ENCODE measurements at places on chromosomes 7 and 10.

GRCh38 chr7:84040355-84040754, 154.2 kb downstream of the SEMA3A start:
- DNase-seq: no peak
- no peak overlapping the region for H3K4me3 ChIP-seq
- H3K27me3 ChIP-seq: no peaks in the 10 kb centered on the region
- no peaks in the 10 kb centered on the region for H3K4me1 ChIP-seq
- no peak overlapping the region for H3K27ac ChIP-seq
- no peaks in the 10 kb centered on the region for H3K36me3 ChIP-seq

- DNase-seq: no peak
- H3K4me1 ChIP-seq: no peaks in the 10 kb centered on the region
- peaks cover 6% of the 10 kb centered on the region for H3K27me3 ChIP-seq
- H3K36me3 ChIP-seq: no peaks in the 10 kb centered on the region
- H3K27ac ChIP-seq: no peak overlapping the region
Measured at GRCh38 chr10:132978542-132978941, 36.2 kb upstream of the CFAP46 start.

GRCh38 chr7:134457210-134457609, 1.7 kb downstream of the AKR1B1 start:
- no peak overlapping the region for H3K27ac ChIP-seq
- no peaks in the 10 kb centered on the region for H3K27me3 ChIP-seq
- DNase-seq: no peak
- no peak overlapping the region for H3K4me3 ChIP-seq

- H3K36me3 ChIP-seq: no peaks in the 10 kb centered on the region
- H3K27ac ChIP-seq: no peak overlapping the region
- H3K27me3 ChIP-seq: no peaks in the 10 kb centered on the region
- no peak overlapping the region for H3K4me3 ChIP-seq
Measured at GRCh38 chr7:71972534-71972933, 439.6 kb downstream of the CALN1 start.

DNA sequence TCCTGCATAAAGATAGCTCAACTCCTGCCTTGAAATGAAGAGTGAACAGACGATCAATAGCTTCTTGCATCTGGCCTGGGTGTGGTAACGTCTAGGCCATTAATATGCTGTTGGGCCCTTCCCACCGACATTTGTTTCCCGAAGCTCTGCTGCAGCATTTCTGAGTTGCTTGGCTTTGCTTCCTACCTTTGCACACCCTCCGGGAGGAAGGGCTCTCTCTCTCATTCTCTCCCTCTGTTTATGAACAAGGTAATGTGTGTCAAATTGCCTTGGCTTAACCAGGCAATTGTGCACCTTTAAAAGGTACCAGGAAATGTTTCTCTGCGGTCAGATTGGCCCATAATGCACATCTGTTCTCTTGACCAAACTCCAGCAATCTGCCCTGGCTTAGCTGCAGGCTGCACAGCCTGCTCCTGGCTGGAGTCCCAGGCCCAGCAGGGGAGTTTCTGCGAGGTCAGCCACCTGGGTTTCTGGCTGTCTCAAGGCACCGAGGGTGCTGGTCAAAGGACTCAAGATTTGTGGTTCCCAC, 223.7 kb downstream of the SNX10 start:
- no peak overlapping the region for H3K4me3 ChIP-seq
- H3K27ac ChIP-seq: no peak overlapping the region
- no peaks in the 10 kb centered on the region for H3K36me3 ChIP-seq
- H3K4me1 ChIP-seq: peaks cover 15% of the 10 kb centered on the region
- no peak for DNase-seq
- H3K27me3 ChIP-seq: no peaks in the 10 kb centered on the region

GRCh38 chr7:90850066-90850465, 253.9 kb downstream of the CDK14 start:
- H3K27me3 ChIP-seq: peaks cover 2% of the 10 kb centered on the region
- H3K36me3 ChIP-seq: no peaks in the 10 kb centered on the region
- H3K27ac ChIP-seq: no peak overlapping the region
- DNase-seq: no peak

- peaks cover 56% of the 10 kb centered on the region for H3K4me1 ChIP-seq
- H3K36me3 ChIP-seq: peaks cover 37% of the 10 kb centered on the region
- DNase-seq: no peak
- peak overlapping the region; percentile 89 for H3K27ac ChIP-seq
- peak overlapping the region; percentile 23 for H3K4me3 ChIP-seq
Measured at GRCh38 chr7:100477871-100478267, 1.1 kb downstream of the TSC22D4 start.

Measured in common myeloid progenitor, CD34-positive (primary cell).